ENCODE measurements at places on chromosomes 1 and 21.

- DNase-seq: no peak
Observed at GRCh38 chr21:45162115-45162514, 87.7 kb downstream of the ADARB1 start.

- DNase-seq: no peak
Observed at GRCh38 chr1:200035397-200035955, 8.0 kb downstream of the NR5A2 start.

DNA sequence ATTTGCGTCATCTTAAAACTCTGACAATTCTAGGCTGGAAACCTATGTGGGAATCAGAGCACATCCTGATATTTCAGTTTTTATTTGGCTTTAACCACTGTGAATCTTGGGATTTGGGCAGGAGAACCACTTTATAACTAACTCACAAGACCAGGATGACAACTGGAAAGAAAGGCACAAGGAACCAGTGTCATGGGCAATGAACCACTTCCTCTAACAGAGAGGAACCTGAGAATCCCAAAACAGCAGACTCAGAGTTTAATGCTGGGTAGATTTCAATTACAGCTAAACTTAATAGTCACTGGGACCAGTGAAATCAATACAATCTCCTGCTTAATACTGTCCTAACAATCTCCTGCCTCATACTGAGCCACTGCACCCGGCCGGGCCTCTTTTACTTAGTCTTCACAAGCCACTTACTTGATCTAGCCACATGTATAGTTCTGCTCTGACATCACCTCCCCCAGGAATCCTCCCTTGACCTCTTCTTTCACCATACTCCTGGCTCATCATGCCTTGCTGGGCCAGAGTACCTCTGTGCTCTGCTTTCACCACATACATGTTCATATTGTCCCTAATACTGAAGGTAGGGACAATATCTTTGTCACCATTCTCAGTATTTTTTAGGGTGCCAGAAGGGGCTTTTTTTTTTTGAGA lies 20.2 kb upstream of the SLFNL1 start:
- no peak for DNase-seq

DNA sequence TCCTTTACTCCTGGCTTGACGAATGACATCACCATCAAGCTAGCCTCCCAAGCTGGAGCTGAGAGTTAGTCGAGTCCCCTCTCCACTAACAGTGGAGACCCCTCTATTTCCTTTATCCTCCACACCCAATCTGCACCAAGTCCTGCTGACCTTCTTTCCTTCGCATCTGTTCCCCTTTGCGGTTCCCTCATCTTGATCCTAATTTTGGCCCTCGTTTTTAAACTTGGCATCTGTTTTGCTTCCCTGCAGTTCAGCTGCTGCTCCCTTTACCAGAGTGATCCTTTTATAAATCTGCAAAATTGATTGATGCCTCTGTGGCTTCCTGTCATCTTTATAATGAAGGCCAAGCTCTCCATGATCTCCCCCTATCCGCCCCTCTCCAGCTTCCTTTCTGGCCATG lies 49.0 kb upstream of the TSPAN2 start:
- no peak for DNase-seq

GRCh38 chr1:79441238-79441637 lies 434.7 kb upstream of the ADGRL4 start:
- no peak for DNase-seq

GRCh38 chr21:43204638-43205037 lies 35.8 kb downstream of the CRYAA start:
- DNase-seq: no peak

Measured in natural killer cell (primary cell).